ENCODE measurements at places on chromosomes 2 and 18.

DNA sequence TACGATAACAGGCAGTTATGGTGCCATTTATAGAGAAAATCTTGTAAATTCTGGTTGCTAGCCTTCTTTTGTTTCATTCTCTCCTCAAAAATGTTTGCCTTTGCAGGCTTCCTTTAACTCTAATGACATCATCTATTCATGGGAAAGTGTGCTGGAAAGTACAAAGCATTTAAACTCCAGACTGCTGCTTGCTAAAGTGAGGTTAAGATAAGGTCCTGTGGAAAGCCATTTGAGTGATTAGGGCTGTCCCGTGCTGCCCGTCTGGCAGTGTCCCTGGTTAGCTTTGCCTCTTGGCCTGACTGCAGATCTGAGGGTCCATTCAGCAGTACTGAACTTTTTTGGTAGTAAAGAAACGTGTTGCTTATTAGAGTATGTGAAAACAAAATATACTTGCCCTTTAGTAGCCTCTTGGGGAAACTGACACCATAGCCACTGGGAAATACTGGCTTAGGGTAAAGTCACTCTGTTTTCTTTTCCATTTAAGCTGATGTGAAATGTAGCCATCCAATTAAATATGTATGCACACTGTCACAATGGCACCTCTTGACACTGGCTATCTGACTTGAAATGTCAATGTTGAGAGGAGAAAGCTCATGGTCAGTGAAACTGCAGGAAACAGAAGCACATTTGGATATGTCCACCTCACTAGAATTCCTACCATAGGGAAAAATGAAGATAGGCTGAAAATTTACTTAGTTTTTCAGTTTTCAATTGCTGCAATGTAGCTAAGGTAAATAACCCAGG is 321.5 kb downstream of the SLC8A1 start:
- DNase-seq, result no peak

DNA sequence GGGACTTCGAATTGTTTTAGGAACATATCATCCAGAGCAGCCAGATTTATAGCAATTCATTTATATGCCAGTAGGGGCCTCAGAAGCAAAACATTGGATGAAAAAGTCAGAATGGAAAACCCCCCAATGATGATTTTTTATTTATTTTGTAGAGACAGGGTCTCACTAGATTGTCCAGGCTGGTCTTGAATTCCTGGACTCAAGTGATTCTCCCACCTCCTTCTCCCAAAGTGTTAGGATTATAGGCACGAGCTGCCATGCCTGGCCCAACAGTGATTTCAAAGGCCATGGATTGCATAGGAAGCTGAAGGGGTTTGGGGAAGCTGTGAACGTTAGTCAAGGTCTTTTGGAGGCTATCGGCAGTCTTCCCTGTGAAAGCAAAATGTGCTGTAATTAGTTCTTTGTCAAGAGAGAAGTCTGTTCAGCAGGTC is 21.9 kb upstream of the MCFD2 start:
- DNase-seq, result no peak

DNA sequence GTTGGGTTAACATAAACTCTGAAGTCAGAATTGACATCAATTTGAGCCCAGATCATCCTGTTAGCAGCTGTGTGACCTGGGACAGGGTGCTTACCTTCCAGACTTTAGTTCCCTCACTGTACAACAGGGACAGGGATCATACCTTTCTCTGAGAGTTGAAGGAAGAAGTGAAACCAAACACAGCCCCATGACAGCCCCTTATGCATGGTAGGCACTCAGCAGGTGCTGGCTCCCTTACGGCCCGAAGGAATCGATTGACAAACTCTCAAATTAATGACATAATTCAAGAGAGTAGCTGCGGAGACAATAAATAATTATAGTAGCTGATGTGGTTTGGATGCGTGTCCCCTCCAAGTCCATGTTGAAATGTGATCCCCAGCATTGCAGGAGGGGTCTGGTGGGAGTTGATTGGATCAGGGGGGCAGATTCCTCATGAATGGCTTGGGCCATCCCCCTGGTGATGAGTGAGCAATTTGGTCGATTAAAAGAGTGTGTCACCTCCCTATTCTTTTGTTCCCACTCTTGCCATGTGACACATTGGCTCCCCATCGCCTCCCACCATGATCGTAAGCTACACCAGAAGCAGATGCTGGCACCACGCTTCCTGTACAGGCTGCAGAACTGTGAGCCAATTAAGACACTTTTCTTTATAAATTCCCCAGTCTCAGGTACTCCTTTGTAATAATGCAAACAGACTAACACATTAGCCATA is 72.4 kb downstream of the ODC1 start:
- no peak for DNase-seq

- DNase-seq, result no peak
These were observed 77.6 kb upstream of the BCL2L11 start for GRCh38 chr2:111042772-111043771.

DNA sequence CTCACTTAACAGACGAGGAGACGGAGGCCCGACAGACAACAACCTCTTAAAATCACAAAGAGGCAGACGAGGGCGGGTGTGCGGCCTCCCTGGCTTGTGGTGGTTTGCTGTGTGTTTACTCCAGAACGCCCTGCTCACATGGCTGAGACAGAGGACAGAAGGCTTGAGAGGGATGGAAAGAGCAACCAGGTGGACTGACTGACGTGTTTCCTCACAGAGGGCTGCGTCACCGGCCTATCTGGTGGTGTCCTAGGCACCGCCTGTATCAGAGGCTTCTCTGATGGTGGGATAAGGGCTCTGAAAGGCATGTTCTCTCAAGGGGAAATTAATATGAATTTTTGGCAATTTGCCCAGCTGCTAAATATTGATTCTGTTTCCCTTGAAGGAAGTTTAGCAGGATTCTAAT is 47.0 kb upstream of the RALBP1 start:
- no peak for DNase-seq

DNA sequence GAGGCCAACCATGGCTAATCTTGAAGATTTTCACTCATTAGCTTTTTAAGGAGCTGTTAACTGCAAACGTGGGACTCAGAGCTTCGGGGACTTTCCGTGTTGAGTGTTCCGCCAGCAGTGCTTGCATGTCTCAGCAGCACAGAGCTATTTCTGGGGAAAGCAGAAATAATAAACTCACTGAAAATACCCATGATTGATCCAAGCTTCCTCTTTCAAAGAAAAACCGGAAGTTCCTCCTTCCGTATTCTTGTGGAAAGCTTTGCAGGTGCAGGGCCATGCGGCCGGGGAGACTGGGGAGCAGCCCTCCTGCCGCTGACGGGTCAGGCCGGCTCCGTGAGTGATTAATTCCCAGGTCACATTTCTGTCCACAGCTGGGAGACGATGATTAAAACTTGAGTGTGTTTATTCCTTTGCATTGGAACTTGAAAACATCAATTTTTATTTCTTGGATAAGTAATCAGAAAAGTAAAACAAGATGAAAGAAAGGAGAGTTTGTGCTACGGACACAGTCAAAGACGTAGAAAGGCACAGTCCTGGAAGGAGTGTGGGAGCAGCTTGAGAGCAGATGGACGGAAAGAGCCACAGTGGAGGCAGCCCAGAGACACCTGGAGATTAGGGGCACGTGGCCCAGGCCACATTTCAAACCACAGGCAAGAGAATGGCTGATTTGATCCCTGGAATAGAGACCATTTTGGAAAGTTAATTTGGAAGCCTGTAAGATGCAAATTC is 54.2 kb upstream of the CTDP1 start:
- no peak for DNase-seq

DNA sequence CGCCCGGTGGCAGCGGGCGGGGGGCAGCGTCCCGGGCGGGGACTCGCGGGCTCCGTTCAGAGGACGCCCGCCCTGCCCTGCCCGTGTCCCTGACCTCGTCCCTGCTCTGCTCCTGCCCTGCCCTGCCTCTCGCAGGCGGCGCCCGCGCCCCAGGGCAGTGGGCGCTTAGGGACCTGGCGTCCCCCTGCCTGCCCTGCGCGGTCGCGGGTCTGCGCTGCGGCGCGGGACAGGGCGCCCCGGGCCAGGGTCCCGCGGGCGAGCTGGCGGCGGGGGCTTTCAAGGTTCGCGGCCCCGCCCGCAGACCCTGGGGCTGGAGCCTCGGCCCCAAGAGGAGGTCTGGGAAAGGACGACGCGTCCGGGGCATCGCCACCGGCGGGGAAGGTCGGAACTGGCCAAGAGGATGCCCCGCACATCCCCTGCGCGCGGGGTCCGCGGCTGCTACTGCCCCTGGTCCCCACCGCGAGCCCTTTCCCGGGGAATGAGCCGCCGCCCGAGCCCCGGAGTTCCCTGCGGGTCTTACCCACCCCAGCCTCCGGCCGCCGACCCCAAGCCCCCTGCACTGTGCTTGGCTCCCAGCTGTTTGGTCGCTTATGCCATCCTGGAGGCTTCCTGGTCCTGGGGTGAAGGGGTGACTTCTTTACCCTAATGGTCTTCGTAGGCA is 679 bp downstream of the RNF144A start:
- peak; percentile 61 for DNase-seq

DNA sequence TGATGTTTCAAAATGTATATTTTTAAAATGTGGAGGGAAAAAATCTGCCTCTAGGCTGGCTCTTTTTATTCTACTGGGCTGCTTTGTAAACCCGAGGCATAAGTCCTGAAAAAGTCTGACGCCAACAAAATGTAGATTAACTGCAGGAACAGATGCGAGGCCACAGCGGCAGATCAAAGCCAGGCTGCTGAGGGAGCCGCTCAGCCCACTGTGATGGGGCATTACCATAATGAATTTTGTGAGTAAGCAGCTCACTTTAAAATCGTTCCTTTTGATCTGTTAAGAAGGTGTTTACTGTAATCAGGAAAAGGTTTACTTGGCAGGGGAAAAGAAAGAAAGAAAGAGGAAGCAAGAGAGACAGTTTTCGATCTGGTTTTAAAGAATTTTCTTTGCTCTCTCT is 269.0 kb downstream of the ICOS start:
- peak; percentile 58 for DNase-seq

DNA sequence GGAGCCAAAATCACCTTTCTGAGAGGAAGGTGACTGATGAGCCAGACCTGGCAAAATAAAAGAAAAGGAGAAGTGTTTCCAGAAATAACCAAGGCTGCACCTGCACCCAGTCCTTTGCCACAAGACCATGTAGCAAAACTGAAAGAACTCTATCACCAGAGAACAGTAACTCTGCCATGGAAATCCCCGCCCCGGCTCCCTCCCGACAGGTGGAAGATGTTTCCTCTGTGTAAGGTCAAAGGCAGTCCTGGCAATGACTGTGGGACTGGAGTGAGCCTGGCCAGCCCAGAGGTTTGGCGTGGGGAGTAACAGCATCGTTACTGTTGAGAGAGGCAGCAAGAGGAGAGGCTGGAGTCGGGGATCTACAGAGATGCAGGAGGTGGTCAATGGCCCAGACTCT is 42.3 kb downstream of the SPRED2 start:
- no peak for DNase-seq

DNA sequence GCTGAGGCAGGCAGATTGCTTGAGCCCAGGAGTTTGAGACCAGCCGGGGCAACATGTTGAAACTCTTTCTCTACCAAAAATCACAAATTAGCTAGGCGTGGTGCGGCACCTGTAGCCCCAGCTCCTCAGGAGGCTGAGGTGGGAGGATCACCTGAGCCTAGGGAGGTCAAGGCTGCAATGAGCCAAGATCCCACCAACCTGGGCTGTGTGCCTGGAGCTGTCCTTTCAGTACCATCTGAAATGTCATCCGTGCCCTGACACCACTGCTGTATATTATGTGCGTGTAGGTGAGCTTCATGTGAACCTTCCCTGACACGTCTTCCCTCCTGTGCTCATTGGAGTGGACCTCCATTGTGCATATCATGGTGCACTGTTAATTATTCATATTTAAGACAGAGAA is 84.8 kb upstream of the HNRNPA3 start:
- no peak for DNase-seq

- no peak for DNase-seq
These were observed 17.3 kb downstream of the DUSP11 start for GRCh38 chr2:73762571-73762970.

DNA sequence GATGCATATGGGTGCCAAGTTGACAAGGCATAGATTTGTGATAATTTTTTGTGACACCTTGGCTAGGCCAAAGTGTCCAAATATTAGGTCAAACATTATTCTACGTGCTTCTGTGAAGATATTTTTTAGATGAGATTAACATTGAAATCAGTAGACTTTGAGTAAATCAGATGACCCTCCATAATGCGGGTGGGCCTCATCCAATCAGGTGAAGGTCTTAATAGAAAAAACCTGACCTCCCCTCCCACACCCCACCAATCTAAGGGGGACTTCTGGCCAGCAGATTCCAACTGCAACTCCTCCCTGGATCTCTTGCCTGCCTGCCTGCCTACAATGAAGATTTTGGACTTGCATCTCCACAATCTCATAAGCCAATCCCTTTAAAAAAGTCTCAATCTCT is 118.8 kb upstream of the LMAN1 start:
- no peak for DNase-seq

DNA sequence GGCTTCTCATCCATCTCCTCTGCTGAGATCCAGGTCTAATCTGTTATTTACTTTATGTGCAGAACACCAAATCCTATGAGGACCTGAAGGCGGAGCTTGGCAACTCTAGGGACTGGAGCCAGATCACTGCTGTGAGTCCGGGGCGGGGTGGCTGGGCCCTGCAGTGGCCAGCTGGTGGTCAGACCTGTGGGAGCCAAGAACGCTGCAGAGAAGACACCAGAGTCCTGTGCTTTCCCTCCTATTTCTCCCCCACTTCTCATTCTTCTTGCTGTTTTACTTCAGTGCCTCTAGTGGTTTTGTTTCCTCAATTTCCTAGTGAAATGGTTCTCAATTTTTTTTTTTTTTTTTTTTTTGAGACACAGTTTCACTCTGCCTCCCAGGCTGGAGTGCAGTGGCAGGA is 19.7 kb downstream of the VIL1 start:
- no peak for DNase-seq

- no peak for DNase-seq
These were observed 54.0 kb downstream of the MEIS1 start for GRCh38 chr2:66488946-66489345.

All from glutamatergic neuron (in vitro differentiated cells).